ENCODE measurements at places on chromosomes 12 and 14.

GRCh38 chr12:129911428-129912049 lies 7.7 kb upstream of the TMEM132D start:
- DNase-seq, result peak; percentile 52

DNA sequence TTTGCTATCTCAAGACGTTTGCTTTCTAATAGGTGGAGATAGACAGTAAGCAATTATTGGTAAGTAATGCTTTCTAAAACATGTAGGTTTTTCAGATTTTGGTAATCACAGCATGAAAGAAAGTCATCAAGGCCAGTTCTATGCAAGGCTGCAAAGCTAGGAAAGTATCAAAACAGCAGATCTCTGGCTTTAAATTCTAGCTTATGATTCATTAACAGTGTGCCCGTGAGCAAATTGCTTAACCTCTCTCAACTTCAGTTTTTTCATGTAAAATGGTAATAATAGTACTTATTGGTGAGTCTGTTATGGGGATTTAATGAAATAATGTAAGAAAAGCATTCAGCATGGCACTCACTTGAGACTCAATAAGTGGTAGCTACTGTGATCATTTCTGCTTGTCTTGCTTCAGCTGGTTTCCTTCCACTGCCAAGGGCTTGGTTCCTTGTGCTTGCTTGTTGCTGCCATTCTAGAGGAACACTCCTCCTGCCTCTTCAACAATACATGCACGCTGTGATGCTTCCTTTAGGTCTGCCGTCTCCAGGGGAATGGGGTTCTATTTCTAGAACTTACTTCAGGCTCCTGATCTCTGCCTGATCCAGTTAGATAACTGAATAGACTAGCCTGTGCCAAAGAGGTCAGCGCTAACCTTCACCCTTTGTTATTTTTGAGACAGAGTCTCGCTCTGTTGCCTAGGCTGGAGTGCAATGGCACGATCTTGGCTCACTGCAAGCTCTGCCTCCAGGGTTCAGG lies 88.4 kb downstream of the CAND1 start:
- no peak for DNase-seq

DNA sequence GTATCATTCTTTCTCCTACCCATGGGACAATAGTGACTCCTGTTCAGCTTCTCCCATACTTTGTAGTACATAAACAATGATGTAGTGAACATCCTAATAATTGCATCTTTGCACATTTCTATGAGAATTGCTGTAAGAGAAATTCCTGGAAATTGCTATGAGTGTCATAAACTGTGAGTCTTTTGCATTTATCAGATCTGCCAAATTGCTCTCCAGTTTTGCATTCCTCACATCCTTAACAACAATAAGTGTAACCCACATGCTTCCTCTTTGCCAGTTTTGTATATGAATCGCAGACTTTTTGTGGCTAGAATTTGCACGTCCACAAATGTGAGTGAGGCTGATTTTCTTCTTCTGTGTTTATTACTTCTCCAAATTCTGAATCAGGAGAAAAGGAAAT lies 124.0 kb upstream of the TBX5 start:
- no peak for DNase-seq

DNA sequence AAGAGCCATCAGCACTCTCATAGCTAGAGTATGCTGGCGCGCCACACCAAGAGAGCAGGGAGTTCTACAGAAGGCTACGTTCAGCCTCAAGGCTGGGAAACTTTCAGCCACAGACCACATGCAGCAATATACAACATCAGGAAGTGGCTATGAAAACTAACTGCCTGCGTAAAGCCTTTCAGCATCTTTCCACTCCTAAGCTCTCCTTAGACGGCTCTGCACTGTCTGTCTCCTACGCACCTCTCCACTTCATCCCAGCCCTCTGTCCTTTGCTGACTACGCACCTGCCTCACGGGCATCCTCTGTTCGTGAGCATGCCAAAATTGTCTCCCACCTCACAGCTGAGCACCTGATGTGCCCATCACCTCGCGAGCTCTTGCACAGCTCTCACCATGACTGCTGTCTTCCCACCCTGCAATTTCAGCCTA lies 9.7 kb downstream of the MPHOSPH9 start:
- no peak for DNase-seq

DNA sequence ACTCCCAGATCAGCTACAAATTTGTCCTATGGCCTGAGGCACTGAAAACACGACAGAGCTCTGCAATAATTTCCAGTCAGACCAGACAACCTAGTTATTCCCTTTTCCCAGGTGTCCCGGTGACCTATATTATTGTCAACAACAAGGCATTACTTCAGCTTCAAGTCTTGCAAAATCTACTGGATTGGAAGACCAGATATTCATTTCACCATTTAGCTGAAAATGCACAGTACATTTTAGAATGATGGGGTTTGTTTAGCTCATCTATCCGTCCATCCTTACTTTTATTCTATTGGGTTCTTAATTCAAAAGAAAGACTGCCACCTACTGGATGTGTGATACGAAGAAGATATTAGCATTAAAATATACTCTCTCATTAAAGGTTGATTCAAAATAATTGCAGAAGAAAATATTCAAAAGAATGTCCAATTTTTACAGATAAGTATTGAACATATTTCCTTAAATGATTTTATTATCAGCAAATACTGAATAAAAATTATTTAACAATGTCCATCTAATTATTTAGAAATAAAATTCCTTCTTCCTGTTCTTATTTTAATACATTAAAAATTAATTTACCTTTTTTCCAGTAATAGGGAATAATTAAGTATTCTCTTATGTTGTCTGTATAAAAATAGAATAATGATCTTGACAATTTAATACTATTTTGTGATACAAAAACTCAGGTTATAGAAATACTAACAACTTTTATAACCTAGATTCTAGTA lies 244.9 kb upstream of the LRIG3 start:
- DNase-seq, result peak; percentile 58

DNA sequence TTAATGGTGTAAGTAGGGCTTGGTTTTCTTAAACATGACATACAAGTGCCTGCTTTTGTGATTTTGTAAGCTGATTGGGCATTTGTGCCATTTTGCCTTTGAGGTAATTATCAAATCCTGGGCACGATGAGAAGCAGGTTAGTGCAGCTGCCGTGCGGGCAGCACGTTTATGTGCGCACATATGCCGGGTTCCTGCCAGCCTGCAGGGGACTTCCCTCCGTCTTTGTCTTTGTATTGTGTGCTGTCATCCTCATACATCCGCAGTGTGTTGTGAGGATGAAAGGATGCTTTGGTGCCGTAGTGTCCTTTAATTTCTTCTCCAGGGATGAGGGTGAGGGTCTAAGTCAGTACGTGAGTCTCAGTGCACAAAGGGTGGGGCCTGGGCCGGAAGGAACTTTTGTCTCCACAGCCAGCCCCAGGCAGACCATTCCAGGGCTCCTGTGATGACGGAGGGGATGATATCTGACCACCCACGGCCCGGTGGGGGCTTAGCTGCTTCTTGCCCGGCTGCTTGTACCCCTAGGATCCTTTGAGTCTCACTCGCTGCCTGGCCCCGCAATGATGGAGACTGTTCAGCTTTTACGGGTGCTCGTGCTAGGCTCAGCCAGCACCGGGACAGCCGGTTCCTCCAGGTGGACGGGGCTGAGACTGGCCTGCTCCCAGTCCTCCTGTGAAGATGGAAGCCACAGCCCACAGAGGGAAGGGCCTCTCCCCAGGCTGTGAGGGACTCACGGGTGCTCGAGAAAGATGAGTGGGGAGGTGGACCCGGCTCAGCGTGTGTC lies 54.6 kb downstream of the ADGRD1 start:
- no peak for DNase-seq

DNA sequence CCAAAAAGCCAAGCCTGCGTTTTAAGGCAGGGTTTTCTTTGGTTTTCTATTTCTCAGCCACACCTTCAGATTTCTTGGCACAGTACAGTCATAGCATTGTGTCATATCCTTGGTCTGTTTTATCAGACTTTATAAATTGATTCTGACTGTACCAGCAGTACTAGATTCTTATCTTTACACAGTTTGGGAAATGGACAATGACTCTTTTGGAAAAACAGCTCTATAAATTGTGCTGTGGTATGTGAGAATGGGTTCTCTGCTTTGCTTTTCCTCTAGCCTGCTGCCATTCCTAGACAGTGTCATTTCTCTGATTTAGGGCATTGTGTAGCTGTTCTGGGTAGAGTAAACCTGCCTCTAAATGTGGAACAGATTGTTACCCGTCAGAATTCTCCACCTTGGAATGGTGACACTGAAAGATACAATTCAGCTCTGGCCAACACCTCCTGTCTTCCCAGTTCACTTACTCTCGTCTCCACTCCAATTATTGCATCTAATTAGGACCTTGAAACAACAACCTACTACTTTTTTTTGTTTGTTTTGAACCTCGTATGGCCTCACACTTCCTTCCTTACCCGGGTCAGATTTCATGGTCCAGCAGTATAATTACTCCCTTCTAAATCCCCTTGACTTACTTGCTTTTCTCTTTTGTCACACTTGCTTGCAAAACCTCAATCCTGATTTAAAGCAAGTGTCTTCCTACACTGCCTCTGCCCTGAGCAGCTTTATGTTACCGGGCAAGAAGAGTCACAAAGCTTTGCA lies 226.3 kb downstream of the ERC1 start:
- DNase-seq, result no peak

DNA sequence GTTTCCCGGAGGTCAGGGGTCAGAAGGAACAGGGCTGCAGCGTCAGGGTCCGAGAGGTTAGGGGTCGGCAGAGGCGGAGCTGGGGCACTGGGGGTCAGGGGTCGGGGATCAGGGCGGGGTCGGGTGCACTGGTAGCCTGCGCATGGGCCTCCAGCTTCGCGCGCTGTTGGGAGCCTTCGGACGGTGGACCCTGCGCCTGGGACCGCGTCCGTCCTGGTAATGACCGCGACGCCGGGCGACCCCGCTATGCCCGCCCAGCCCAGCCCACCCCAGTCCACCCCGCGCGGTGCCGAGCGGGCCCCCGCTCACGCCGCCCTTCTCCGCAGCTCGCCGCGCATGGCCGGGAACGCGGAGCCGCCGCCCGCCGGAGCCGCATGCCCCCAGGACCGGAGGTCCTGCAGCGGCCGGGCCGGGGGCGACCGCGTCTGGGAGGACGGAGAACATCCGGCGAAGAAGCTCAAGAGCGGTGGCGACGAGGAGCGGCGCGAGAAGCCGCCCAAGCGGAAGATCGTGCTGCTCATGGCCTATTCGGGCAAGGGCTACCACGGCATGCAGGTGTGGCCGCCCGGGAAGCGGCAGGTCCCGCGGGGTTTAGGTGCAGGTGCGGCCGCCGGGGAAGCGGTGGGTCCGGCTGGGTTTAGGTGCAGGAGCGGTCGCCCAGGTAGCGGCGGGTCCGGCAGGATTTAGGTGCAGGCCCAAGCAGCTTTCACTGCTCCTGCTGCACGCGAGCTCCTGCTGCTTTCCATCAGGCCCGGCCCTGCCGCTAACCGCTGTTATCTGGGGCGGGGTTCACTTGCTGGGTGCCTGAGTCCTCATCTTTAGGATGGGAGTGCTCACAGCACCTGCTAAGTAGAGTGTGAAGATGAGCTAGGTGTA lies 743 bp downstream of the PUS1 start:
- DNase-seq, result peak; percentile 48

- no peak for DNase-seq
These were observed 13.9 kb upstream of the EGLN3 start for GRCh38 chr14:33964599-33965317.

Measured in ACHN (cell line).